ENCODE measurements at places on chromosomes 7 and 10. TPM values are rescaled to one million over a fixed set of nuclear protein-coding genes. Genes with fewer than 3 reads are reported as not detected.

DNA sequence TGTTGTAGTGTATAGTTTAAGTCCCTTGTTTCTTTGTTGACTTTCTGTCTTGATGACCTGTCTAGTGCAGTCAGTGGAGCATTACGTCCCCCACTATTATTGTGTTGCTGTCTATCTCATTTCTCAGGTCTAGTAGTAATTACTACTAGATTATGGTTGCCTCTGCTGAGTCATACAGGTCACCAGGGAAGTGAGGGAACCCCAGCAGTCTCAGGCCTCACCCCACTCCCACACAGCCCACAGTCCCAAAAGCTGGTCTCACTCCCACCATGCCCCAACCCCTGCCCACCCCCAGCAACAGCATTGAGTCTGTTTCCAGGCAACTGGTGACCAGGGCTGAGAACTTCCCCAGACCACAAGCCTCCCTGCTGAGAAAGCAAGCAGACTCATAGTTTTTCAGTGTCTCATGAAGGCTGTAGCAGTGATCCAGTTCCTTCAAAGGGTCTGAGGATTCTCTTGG, 88.0 kb downstream of the PLXDC2 start:
- no peak for DNase-seq

- DNase-seq, result no peak
Observed at GRCh38 chr10:16585103-16585502, 63.4 kb upstream of the C1QL3 start.

DNA sequence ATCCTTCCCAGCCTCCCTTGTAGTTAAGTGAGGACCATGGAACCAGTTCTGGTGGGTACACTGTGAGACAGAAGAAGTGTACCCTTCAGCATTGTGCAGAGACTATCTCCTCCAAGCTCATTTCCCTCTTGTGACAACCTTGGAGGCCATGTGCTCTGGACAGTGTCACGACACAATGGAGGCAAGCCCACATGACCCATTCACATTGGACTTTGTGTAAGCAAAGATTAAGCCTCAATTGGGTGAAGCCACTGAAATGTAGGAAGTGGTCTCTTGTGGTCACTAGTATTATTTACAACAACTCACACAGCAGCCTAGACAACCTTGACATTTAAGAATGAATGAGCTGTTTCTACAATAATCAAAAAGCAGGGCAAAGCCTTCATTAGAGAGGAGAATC, 124.2 kb downstream of the INHBA start:
- no peak for DNase-seq

- DNase-seq, result no peak
Observed at GRCh38 chr7:157633465-157634185, 296.8 kb downstream of the DNAJB6 start.

- no peak for DNase-seq
Observed at GRCh38 chr7:151141311-151141854, 26.1 kb downstream of the GBX1 start.

Gene CALCR
- total RNA-seq, result 0.10 TPM

Gene SMKR1
- total RNA-seq, result not detected

Gene ANKRD1
- 2.1 TPM for total RNA-seq

GRCh38 chr7:120729245-120729644, 128.7 kb downstream of the TSPAN12 start:
- DNase-seq, result no peak

- DNase-seq, result no peak
Observed at GRCh38 chr7:140260352-140261104, 83.7 kb upstream of the KDM7A start.

Gene OR13A1
- 0.14 TPM for total RNA-seq

Gene ANKRD2
- total RNA-seq, result not detected

Gene MACROH2A2
- 117 TPM for total RNA-seq

Gene APBB1IP
- total RNA-seq, result 0.12 TPM

DNA sequence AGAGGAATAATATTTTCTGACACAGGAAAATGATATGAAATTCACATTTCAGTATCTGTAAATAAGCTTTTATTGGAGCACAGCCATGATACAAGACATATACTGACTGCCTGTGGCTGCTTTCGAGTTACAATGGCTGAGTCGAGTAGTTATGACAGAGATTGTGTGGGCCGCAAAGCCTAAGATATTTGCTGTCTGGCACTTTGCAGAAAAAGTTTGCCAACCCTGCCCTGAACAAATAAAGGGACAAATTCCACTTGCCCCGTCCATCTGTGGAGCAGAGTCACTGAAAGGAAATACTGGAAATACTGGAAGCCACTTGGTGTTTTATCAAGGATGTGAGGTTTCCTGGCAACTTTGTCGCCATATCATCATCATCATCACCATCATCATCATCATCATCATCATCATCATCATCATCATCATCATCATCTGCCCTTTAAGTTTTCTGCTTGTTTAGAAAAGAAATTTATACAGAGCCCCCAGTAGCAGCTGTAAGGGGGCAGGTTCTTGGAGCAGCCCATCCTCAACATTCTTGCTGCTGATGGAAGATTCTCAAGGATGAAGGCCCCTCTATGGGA, 85.8 kb downstream of the TCF7L2 start:
- no peak for DNase-seq

- no peak for DNase-seq
Observed at GRCh38 chr10:44628921-44629320, 244.0 kb upstream of the CXCL12 start.

GRCh38 chr10:15763006-15763405, 43.3 kb upstream of the ITGA8 start:
- DNase-seq, result no peak

Gene MCM7
- 244 TPM for total RNA-seq

DNA sequence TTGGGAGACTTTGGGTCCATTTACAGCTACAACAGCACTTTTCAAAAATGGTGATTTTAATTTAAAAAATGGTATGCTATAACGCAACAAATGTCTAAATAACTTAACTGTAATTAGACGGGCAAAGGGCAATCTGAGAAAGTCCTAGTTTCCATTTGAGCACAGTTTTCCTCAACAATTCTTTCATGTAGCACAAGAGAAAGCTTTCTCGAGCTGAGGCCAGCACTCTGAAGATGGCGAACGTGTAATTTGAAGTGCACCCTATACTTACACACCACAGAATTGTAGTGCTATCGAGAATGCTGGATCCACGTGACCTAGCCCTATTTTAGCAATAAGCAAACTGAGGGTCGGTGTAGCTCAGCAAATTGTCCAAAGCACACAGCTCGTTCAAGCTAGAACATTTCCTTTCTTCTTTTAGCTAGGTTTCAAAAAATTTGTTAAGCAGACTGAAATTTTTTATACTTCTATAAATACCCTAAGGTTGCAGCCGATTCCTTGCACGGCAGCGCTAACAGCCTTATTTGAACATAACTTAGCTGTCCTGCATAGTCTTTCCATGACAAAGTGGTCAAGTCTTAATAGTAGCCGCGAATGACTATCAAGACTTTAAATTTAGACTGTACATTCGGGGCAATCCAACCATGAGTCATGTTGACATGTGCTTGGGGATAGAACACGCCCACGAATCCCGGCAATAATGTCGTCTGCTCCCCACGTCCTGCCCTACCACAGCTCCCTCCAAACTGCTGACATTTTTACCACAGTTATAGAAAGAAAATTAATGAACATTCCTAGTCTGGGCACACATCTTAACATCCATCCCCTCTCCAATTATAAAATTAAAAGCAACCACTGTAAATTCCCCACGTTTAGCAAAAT, 10.0 kb downstream of the KLF6 start:
- no peak for DNase-seq

GRCh38 chr10:83886871-83887270, 252.4 kb upstream of the GHITM start:
- no peak for DNase-seq

Gene FOXI2
- 4.8 TPM for total RNA-seq

GRCh38 chr10:25651534-25651933, 282.5 kb upstream of the MYO3A start:
- DNase-seq, result no peak

GRCh38 chr7:53541475-53541874, 506.0 kb downstream of the POM121L12 start:
- DNase-seq, result no peak

- DNase-seq, result no peak
Observed at GRCh38 chr10:60192946-60193345, 196.7 kb downstream of the ANK3 start.

DNA sequence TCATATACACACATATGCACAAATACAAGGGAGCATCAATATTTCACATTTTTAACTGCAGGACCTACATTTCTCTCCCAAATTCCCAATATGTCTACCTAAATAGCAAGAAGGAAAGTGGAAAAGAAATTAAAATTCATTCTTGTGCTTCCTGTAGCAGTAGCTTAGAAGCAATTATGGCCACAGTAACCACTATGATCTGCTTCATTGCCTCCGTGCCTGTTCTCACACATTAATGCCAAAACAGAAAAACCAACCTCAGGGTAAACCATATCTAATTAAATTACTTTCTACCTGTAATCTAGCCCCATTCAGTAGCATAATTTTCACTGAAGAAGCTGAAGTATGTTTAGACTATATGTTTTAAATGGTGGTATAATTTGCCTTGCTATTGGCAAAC, 55.2 kb downstream of the HYCC1 start:
- no peak for DNase-seq

Gene ZNF488
- total RNA-seq, result 4.9 TPM

DNA sequence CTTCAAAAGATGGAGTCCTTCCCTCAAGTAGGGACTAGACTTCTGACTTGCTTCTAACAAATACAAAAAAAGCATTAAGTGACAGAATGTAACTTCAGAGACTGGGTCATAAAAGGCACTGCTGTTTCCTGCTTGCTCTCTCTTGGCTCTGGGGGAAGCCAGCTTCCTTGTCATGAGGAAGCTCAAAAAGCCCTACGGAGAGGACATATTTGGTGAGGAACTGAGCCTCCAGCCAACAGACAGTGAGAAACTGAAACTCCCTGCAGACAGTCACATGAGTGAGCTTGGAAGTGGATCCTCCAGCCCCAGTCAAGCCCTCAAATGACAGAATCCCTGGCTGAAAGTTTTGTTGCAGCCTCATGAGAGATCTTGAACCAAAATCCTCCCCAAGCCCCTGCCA, 26.3 kb upstream of the SLC35G1 start:
- no peak for DNase-seq

DNA sequence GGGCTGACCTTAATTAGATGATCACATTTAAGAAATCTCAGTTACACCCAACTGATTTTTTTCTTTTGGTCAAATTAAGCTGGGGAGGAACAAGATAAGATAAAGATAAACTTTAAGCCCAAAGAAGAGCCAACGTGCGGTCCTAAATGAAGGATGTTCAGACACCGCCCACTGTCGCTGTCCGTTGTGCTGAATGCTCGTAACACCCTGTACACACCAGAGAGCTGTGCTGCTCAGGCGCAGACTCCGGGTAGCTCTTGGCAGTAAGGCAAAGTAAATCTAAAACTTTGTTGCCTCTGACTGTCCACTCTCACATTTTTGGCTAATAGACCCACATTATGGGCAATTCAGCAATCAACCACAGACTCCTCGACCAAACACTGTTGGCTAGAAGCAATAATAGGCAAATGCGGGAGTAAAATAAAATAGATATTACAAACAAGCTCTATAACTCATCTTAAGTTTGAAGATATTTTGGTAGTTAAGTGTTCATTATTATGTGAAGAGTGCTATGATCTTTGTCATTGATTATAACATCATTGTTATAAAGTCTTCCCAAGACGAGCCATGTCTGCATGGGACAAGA, 57.1 kb downstream of the PLPP4 start:
- DNase-seq, result no peak

Gene ASIC3
- 2.2 TPM for total RNA-seq

Gene ARHGEF35
- 8.6 TPM for total RNA-seq

Gene TMEM139
- 2.6 TPM for total RNA-seq

Gene PDZD7
- total RNA-seq, result 1.4 TPM

Gene TACR2
- total RNA-seq, result not detected

DNA sequence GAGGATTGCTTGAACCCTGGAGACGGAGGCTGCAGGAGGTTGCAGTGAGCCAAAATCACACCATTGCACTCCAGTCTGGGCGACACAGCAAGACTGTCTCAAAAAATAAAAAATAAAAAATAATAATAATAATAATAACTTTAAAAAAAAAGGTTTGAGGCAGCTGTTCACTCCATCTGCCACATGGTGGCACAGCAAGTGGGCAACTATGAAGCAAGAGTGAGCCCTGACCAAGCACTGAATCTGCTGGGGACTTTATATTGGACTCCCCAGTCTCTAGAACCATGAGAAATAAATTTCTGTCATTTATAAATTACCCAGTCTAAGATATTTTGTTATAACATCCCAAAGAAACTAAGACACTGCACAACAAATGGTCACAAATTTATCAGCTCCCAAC, 14.6 kb upstream of the BRI3 start:
- DNase-seq, result no peak

DNA sequence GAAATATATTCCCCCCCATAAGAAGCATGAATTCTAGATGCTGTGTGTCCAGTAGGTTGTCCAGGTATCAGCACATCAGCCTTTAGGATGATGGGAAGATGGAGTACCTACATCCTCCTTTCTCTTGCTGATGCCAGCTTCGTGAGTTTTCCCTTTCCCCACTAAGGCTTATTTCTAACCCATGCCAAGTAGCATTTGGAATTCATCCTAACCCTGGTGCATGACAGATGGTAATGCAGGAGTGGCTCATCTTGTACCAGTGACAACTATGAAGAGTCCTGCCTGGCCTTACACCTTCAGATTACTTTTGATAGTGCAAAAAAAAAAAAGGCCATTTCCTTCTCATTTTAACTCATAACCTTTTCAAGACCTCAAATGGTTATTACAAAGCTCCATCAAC, 58.7 kb downstream of the ARHGAP21 start:
- DNase-seq, result no peak

GRCh38 chr7:121824276-121824675, 48.7 kb upstream of the PTPRZ1 start:
- no peak for DNase-seq

DNA sequence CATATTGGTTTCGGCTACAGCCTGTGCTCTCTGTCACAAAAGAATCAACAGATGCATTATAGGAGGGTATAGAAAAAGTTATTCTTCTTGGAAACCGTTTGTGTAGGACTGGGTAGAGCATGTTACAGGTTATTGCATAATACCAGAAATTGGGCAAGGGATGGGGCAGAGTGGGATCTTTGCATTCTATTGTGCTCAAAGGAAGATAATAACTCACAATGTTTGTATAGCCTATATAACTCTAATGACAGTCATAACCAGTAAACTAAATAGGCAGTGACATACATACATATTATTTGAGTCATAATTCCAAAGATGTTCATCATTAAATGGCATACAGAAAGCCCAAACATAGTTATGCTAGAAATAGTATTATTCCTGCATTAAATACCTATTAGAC, 179.7 kb downstream of the XPNPEP1 start:
- no peak for DNase-seq

- no peak for DNase-seq
Observed at GRCh38 chr7:2013381-2014311, 219.1 kb downstream of the MAD1L1 start.

- no peak for DNase-seq
Observed at GRCh38 chr7:151137791-151138152, 29.7 kb downstream of the GBX1 start.

Gene MYO1G
- total RNA-seq, result 0.53 TPM

Gene CYP3A5
- 53.0 TPM for total RNA-seq

Gene ORAI2
- total RNA-seq, result 23.1 TPM

- DNase-seq, result no peak
Observed at GRCh38 chr10:74079936-74080590, 70.6 kb downstream of the AP3M1 start.

- DNase-seq, result no peak
Observed at GRCh38 chr10:69929575-69929974, 123.1 kb upstream of the MACROH2A2 start.

All from type B pancreatic cell (in vitro differentiated cells).